SJCRH30 (cell line): ENCODE measurements at places on chromosomes 4 and X.

GRCh38 chr4:83503974-83504373 is 19.1 kb upstream of the ABRAXAS1 start:
- DNase-seq, result no peak

DNA sequence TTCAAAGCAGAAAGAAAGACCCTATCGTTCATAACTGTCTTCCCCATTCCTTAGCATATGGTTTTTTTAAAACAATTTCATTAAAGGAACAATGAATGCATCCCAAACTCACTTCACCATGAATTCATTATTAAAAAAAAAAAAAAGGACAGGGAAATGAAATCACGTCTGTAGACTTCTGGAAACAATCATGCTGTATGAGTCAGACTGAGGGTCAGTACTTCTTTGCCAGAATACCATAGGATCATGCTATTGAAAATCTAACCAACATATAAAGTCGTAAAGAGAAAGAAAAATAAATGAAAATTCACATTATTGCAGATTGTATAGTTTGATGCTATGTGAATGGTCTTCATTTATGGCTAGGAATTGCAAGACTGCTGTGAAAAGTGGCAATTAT is 144.4 kb downstream of the PCDH18 start:
- no peak for DNase-seq

DNA sequence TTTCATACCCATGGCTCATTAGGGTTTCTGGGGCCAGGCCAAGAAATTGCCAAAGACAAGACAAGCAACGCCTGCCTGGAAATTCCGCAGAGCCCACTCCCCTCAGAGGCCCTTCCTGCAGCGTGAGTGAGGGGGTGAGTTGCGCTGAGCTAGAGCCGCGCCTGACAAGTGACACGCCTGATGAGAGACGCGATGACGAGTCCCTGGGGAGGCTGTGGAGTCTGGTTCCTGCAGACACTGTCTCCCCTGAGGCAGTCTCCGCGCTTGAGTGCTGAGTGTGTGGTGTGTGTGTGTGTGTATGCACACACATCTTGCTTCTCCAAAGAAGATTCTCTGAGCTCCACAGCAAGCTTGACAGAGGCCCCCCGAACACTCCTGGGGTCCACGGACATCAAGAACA is 269.8 kb downstream of the BCOR start:
- no peak for DNase-seq

- DNase-seq, result peak; percentile 38
Observed at GRCh38 chr4:82282875-82283274, 90.9 kb downstream of the HNRNPD start.

DNA sequence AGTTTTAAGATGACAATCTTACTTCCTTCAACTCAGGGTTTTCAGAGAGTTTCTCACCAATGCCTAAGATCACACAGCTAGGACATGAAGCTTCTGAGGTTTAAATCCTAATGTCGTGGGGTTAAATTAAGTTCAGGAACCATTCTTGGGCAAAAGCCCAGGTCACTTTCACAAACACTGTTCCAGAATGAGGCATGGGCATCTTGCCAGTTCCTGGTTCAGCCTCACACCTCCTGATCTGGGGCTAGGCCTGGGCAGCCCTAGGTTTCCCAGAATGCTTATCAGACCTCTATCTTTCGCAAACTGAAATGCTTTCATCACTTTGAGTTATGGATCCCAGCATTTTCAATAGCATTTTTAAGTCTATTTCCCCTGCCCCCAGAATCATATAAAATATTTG is 224.8 kb upstream of the EDA2R start:
- peak; percentile 1 for DNase-seq

GRCh38 chr4:169117591-169118081 is 107.6 kb upstream of the CBR4 start:
- no peak for DNase-seq

DNA sequence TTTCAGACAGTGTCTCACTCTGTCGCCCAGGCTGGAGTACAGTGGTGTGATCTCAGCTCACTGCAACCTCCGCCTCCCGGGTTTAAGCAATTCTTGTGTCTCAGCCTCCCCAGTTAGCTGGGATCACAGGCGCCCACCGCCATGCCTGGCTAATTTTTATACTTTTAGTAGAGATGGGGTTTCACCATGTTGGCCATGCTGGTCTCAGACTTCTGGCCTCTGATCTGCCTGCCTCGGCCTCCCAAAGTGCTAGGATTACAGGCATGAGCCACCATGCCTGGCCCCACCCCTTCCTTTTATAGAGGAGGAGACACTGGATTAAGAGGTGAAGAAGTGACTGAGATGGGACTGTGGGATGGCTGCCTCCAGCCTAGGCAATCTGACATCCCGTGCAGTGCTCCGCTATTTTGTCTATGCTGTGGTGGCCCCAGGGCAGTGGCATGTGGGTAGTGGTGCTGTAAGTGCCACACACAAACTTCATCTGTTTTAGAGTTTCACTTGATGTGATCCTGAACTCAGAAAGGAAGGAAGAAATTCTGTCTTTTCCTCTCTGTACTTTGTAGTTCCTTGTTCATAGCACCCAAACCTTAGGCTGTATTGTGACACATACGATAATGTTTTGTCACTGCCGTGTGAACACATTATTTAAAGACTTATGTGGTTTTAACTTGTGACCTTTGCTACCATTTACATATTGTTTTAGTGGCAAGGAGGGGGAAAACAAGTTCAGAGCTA is 48.9 kb downstream of the FNIP2 start:
- no peak for DNase-seq

GRCh38 chr4:10343656-10344055 is 113.6 kb downstream of the ZNF518B start:
- DNase-seq, result peak; percentile 11

GRCh38 chrX:16664626-16665025 is 14.7 kb downstream of the S100G start:
- no peak for DNase-seq

GRCh38 chr4:149211876-149212275 is 603.8 kb downstream of the IQCM start:
- no peak for DNase-seq

DNA sequence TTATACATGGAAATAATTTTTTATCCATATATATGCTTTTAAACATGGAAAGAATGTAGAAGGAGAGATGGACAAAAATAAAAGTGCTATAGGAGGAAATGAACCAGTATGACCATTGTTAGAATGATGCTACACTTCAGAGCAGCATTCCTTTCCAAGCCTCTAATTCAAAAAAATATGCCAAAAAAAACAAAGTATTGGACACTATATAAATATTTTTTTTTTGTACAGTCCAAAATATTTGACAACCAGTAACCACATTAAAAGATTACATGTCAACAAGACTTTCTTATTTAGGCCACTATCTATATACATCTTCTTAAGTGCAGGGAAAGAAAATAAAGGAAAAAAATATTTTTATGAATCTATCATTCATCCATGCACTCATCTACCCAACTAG is 198.6 kb downstream of the LRBA start:
- no peak for DNase-seq

DNA sequence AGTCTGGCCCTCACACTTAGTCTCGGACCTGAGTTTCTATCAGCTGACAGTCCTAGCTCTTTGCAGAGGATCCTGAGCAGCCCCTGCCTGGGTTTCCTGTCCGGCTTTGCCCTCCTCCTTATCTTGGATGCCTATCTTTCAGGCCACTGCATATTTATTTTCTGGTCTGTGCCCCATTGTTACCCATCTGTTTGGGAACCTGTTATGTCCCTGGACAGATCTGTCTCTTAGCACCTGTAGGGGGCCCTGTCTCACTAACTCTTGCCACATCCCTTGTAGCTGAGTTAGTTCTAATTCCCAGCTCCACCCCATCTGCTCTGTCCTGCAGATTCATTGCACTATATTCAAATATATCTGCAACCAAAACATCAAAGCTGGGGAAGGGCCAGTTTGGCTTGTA is 514.9 kb upstream of the LCORL start:
- no peak for DNase-seq

GRCh38 chrX:2474280-2474962 is 26.4 kb downstream of the DHRSX start:
- no peak for DNase-seq

DNA sequence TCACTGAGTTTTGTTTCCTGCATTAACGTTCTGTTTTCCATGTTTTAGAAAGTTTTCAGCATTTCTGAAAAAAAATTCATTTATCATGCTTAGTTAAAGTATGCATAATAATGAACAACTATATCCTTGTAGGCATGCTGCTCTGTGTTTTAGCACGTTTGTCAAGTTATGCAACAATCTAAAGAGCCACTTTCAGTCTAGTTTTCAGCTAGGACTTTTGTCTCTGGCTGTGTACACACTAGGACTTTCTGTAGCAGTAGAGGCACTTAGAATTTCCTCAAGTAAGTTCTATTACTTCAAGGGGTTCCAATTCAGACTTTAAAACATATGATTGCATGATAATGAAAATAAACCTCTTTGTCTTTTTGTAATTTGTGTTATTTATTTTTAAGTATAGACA is 12.4 kb downstream of the DCAF8L1 start:
- no peak for DNase-seq

GRCh38 chr4:129264008-129264657 is 168.2 kb downstream of the C4orf33 start:
- DNase-seq, result no peak

- no peak for DNase-seq
Observed at GRCh38 chr4:94635177-94635576, 122.6 kb upstream of the BMPR1B start.

- no peak for DNase-seq
Observed at GRCh38 chr4:37909332-37910090, 18.6 kb downstream of the TBC1D1 start.

- no peak for DNase-seq
Observed at GRCh38 chr4:71498002-71498401, 159.2 kb downstream of the SLC4A4 start.

- no peak for DNase-seq
Observed at GRCh38 chr4:48180234-48180633, 46.2 kb upstream of the TXK start.

DNA sequence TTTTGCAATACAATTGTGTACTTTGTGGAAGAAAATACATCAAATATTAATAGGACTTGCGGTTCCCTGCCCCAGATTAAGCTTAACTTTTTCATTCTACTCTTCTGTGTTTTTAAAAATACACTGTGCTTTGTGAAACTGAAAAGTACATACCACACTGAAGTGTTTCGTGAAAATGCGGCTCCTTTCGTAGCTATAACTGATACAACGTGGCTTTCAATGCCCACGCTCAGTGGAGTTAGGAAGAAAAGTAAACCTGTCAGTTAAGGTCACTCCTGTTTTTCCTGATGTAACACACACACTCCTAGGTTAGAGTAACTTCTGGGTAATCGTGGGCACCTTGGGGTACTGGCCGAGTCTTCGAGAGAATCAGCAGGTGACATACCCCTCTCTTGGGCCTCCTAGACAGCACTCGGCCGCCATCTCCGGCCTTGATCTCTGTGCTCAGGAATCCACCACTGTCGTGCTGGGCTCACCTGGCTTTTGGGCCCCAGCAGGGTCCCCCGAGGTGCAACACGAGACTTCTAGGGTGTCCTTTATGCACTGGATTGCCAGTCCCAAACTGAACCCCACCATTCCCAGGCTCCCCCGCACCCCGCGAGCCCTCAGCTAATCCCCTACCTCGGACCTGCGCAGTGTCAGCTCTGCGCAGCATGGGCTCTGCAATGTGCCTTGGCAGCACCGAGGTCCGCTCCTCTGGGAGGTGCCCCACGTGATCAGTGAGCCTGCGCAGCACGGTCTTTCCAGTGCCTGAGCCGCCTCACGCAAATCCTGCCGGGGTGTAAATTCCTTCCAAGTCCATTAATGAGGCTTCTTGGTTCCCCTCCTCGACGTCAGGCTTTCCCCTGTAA is 162.6 kb upstream of the INTU start:
- DNase-seq, result no peak

- DNase-seq, result no peak
Observed at GRCh38 chr4:56650262-56651055, 30.6 kb downstream of the HOPX start.

- no peak for DNase-seq
Observed at GRCh38 chr4:15270201-15270600, 157.6 kb upstream of the C1QTNF7 start.

GRCh38 chr4:4752576-4753401 is 106.7 kb upstream of the MSX1 start:
- DNase-seq, result no peak

GRCh38 chrX:150164971-150165600 is 198.0 kb upstream of the MAMLD1 start:
- no peak for DNase-seq

GRCh38 chr4:62717154-62717553 is 1517.0 kb downstream of the ADGRL3 start:
- no peak for DNase-seq

GRCh38 chr4:147576084-147576483 is 41.1 kb upstream of the TMEM184C start:
- DNase-seq, result no peak

GRCh38 chr4:6198768-6199421 is 1.5 kb downstream of the JAKMIP1 start:
- DNase-seq, result no peak
